ENCODE measurements at places on chromosomes 13 and 19.

DNA sequence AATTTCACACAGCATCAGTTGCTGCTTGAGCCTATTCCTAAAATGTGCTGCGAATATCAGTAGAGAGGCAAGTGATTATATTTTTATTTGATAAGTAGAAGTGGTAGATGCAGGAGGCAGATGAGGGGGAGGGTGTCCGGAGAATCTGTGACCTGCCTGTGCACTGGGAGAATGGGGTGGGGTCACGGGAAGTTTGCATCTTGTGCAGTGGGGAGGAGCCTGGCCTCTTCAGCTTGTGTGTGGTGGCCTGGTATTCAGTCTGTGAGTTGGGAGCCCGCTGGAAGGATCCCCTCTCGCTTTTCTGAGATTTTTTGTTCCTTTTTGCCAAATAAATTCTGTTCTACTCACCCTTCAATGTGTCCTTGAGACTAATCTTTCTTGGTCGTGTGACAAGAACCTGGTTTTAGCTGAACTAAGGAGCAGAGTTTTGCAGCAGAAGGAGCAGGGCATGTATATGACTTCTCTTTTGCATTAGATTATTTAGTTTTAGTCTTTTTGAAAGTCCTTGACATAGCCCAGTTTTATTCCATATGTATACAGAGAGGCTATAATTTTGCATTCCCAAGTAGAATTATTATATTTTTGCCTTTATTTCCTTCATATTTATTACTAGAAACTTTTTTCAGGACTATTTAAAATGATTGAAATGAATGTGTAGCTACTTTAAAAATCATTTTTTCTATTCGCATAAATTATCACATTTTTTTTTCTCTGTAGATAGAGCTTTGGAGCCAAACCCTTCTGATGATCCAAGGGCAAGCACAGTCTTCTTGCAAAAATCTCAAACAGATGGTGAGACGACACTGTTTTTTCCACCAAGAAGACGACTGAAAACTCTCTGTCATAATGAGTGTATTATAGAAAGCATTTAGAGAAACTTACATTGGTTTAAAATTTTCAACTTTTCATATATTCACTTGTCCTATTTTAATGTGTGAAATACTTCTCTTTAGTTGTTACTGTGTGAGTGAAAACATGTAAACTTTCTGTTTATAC lies 1257.2 kb downstream of the UQCRFS1 start:
- H3K27ac ChIP-seq = no peak overlapping the region
- no peaks in the 10 kb centered on the region for H3K27me3 ChIP-seq
- no peak overlapping the region for H3K4me3 ChIP-seq
- no peaks in the 10 kb centered on the region for H3K36me3 ChIP-seq

GRCh38 chr13:73870970-73871935 lies 263.0 kb downstream of the KLF12 start:
- no peaks in the 10 kb centered on the region for H3K27me3 ChIP-seq
- DNase-seq = peak; percentile 64
- H3K36me3 ChIP-seq = no peaks in the 10 kb centered on the region
- no peak overlapping the region for H3K27ac ChIP-seq

- DNase-seq = no peak
- peak overlapping the region; percentile 17 for H3K27ac ChIP-seq
- no peak overlapping the region for H3K4me3 ChIP-seq
- H3K4me1 ChIP-seq = peaks cover 7% of the 10 kb centered on the region
These were observed 309.3 kb upstream of the MAB21L1 start for GRCh38 chr13:35785576-35786303.

- no peak for DNase-seq
- peak overlapping the region; percentile 79 for H3K4me3 ChIP-seq
- H3K4me1 ChIP-seq = no peaks in the 10 kb centered on the region
These were observed 732 bp upstream of the MAP1S start for GRCh38 chr19:17718550-17718946.

GRCh38 chr19:1151037-1151724 lies 22.9 kb downstream of the SBNO2 start:
- no peaks in the 10 kb centered on the region for H3K27me3 ChIP-seq
- DNase-seq = no peak
- H3K36me3 ChIP-seq = peaks cover 16% of the 10 kb centered on the region
- no peak overlapping the region for H3K27ac ChIP-seq
- H3K4me1 ChIP-seq = no peaks in the 10 kb centered on the region

GRCh38 chr19:30804751-30805150 lies 432.6 kb downstream of the ZNF536 start:
- H3K27me3 ChIP-seq = peaks cover 2% of the 10 kb centered on the region
- no peaks in the 10 kb centered on the region for H3K36me3 ChIP-seq
- H3K4me3 ChIP-seq = no peak overlapping the region
- no peak for DNase-seq
- no peak overlapping the region for H3K27ac ChIP-seq

- no peak overlapping the region for H3K27ac ChIP-seq
- no peaks in the 10 kb centered on the region for H3K4me1 ChIP-seq
- H3K27me3 ChIP-seq = no peaks in the 10 kb centered on the region
- H3K4me3 ChIP-seq = no peak overlapping the region
These were observed 148.6 kb downstream of the IER2 start for GRCh38 chr19:13298565-13299481.

DNA sequence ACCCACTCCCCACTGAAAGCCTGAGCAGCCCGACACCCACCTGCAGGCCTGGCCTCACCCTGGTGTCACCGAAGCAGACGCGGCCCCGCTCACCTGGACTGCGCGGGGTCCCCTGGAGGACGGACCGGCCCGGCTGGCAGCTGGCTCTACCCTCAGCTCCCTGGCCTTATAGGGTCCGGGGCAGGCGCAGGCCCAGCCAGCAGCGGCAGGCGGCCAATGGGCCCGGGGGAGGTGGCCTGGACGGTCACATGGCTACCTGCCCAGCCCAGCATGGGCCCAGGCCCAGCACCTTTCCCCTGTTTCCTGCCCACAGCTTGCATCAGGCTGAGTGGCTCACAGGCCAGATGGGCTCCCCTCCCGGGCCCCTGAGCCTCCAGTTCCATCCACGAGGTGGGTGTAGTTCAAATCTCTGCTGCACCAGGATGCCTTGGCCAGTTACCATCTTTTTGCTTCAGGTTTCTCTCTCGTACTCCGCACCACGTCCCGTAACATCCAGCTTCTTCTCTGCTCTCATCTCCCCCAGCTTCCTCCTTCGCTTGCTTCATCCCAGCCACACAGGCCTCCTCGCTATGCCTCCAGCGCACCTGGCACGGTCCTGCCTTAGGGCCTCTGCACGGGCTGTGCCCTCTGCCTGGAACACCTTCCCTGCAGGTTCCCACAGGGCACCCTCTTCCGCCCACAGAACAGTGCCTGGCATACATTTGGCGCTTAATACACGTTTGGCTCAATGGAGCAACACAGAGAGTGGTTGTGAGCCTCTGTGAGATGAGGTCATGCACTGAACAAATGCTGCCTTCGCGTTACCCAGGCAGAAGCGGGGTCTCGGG lies at the start of gene PLIN4:
TSS of gene PLIN4 (minus strand) at position 142 of the 827 bp plus-strand sequence. CDS start 214 bp downstream, outside the sequence.
- H3K36me3 ChIP-seq = no peaks in the 10 kb centered on the region
- no peaks in the 10 kb centered on the region for H3K4me1 ChIP-seq
- no peak within 1 kb of the TSS for H3K27ac ChIP-seq
- no peak within 1 kb of the TSS for H3K4me3 ChIP-seq
- DNase-seq = peak; percentile 77
- H3K27me3 ChIP-seq = no peaks in the 10 kb centered on the region

DNA sequence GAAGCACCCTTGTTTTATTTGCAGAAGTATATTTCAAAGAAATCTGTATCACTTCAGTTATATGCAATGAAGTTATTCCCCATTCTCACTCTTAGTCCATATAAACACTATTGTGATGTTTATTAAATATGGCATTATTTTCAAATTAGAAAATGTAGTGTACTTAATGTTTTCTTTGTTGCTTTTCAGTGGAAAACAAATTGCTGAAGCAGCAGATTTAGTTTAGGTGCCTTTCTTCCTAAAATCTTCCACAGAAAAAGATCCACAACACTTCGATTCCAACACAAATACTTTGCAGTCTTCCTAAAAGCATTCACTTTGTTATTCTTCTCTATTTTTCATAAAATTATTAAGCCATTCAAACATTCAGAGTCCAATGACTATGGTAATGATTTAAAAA lies 492.1 kb upstream of the GPC6 start:
- H3K36me3 ChIP-seq = no peaks in the 10 kb centered on the region
- H3K4me1 ChIP-seq = no peaks in the 10 kb centered on the region
- H3K27ac ChIP-seq = no peak overlapping the region

GRCh38 chr13:24502533-24503378 lies 9.8 kb downstream of the PARP4 start:
- H3K27ac ChIP-seq = no peak overlapping the region
- H3K27me3 ChIP-seq = no peaks in the 10 kb centered on the region
- H3K36me3 ChIP-seq = peaks cover 36% of the 10 kb centered on the region

DNA sequence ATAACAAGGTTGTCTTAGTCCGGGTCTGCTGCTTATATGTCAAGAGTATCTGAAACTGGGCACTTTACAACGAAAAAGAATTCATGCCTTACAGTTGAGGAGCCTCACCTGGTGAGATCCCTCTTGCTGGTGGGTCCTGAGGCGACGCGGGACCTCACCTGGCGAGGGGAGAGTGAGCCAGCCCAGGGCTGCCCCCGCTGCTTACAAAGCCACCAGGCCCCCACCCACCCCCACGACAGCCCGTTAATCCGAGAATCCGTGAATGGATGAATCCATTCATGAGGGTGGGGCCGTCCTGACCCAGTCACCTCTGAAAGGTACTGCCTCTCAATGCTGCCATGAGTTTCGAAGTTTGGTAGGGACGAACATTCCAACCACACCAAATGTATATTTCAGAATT lies 54.0 kb upstream of the F7 start:
- H3K27ac ChIP-seq = no peak overlapping the region
- peaks cover 7% of the 10 kb centered on the region for H3K27me3 ChIP-seq
- no peaks in the 10 kb centered on the region for H3K36me3 ChIP-seq

- H3K4me1 ChIP-seq = no peaks in the 10 kb centered on the region
- peak overlapping the region; percentile 74 for H3K27ac ChIP-seq
- no peaks in the 10 kb centered on the region for H3K27me3 ChIP-seq
- DNase-seq = peak; percentile 97
- no peaks in the 10 kb centered on the region for H3K36me3 ChIP-seq
These were observed 426 bp upstream of the AKAP11 start for GRCh38 chr13:42271337-42272114.

DNA sequence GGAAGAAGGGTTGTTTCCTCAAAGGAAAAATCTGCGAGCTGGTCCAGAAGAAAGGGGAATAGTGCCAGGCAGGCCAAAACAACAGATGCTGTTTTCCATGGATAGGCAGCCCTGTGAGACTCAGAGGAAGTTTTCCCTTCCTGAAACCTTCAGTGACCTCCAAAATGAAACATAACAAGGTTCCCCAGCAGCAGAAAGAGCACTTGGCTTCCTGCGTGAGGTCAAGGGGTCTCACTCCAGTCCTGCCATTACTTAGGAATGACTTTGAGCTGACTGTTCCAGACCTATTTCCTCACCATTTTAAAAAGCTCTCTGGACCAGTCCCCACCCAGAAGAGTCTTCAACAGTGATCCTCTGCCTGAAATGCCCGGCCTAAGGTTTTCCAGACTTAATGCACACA lies 104.6 kb upstream of the IPO5 start:
- H3K27me3 ChIP-seq = peaks cover 34% of the 10 kb centered on the region
- no peaks in the 10 kb centered on the region for H3K36me3 ChIP-seq
- no peak overlapping the region for H3K4me3 ChIP-seq
- H3K4me1 ChIP-seq = no peaks in the 10 kb centered on the region

- H3K4me1 ChIP-seq = no peaks in the 10 kb centered on the region
- no peaks in the 10 kb centered on the region for H3K36me3 ChIP-seq
- no peak for DNase-seq
- no peaks in the 10 kb centered on the region for H3K27me3 ChIP-seq
These were observed 68.5 kb upstream of the POMP start for GRCh38 chr13:28590461-28590860.

- no peaks in the 10 kb centered on the region for H3K36me3 ChIP-seq
- no peaks in the 10 kb centered on the region for H3K27me3 ChIP-seq
- H3K4me1 ChIP-seq = peaks cover 3% of the 10 kb centered on the region
These were observed 213.3 kb upstream of the MIR17HG start for GRCh38 chr13:91133941-91134802.

DNA sequence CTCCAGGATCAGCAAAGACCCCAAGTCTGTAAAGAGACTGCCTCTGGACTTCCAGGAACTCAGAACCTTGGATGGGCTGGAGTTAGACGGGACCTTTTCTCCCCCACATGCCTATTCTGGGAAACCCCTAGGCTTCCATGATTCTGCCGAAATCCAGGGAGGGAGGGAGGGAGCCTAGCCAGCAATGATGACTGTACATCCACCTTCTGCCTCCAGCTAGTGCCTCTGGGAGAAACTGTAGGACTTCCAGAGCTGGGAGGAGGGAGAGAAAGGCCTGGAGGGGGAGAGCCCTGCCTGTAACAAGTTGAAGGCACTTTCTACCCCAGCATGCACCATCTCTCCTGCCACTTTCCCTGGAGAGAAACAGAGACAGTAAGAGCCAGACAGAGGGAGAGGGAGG lies 6.0 kb upstream of the HAS1 start:
- H3K36me3 ChIP-seq = no peaks in the 10 kb centered on the region
- H3K4me1 ChIP-seq = no peaks in the 10 kb centered on the region
- H3K27me3 ChIP-seq = peaks cover under 1% of the 10 kb centered on the region
- H3K4me3 ChIP-seq = no peak overlapping the region
- H3K27ac ChIP-seq = no peak overlapping the region

- no peaks in the 10 kb centered on the region for H3K36me3 ChIP-seq
- DNase-seq = no peak
- no peak overlapping the region for H3K4me3 ChIP-seq
- peaks cover 8% of the 10 kb centered on the region for H3K27me3 ChIP-seq
- H3K4me1 ChIP-seq = peaks cover under 1% of the 10 kb centered on the region
These were observed 14.2 kb downstream of the EFNB2 start for GRCh38 chr13:106521095-106521799.

DNA sequence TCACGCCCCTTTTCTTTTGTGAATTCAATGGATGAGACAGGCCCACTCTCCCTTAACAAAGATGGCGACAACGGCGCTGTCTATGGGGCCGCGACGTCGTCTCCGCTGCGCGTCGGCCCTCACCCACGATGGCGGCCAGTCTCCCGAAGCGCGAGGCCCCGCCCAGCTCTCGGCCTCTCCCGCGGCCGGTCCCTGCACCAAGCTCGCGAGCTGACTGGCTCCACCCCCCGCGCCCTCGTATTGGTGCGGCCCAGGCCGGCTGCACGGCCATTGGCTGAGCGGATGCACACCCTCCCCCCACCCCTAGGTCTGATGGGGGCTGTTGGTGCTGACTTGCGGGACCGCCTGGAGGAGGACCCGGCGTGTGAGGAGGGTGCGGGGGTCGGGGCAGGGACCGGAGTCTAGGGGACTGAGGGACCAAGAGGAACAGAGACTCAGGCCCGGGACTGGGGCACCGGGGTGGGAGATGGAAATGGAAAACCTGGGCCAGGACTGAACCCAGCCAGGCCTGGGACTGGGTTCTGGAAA lies 4.8 kb downstream of the SPHK2 start:
- H3K4me3 ChIP-seq = peak overlapping the region; percentile 89
- H3K4me1 ChIP-seq = peaks cover 9% of the 10 kb centered on the region
- peak overlapping the region; percentile 98 for H3K27ac ChIP-seq
- peaks cover 10% of the 10 kb centered on the region for H3K36me3 ChIP-seq
- no peaks in the 10 kb centered on the region for H3K27me3 ChIP-seq
- peak; percentile 99 for DNase-seq

- no peaks in the 10 kb centered on the region for H3K4me1 ChIP-seq
- no peak overlapping the region for H3K4me3 ChIP-seq
- no peak for DNase-seq
- H3K36me3 ChIP-seq = no peaks in the 10 kb centered on the region
These were observed 17.5 kb downstream of the NDUFB7 start for GRCh38 chr19:14554382-14554812.
